ENCODE measurements at places on chromosomes 3 and 15. TPM values are rescaled to one million over a fixed set of nuclear protein-coding genes. Genes with fewer than 3 reads are reported as not detected.

The LRRIQ4 gene
- total RNA-seq, result not detected

The STAC gene
- not detected for total RNA-seq

The GOLGA8T gene
- total RNA-seq, result 0.17 TPM

The TRANK1 gene
- 22.2 TPM for total RNA-seq

The UACA gene
- total RNA-seq, result 157 TPM

The TRH gene
- total RNA-seq, result not detected

The OR5K2 gene
- total RNA-seq, result not detected

The EIF4E3 gene
- 1.1 TPM for total RNA-seq

The EFCC1 gene
- total RNA-seq, result under 0.01 TPM

The SLC12A8 gene
- total RNA-seq, result 2.8 TPM

The LIPH gene
- total RNA-seq, result under 0.01 TPM

The ITIH4 gene
- total RNA-seq, result 1.7 TPM

The ATP13A3 gene
- total RNA-seq, result 242 TPM

The GRM2 gene
- total RNA-seq, result under 0.01 TPM

The APOD gene
- total RNA-seq, result 1.2 TPM

The CEMIP gene
- total RNA-seq, result 27.4 TPM

The ZNF717 gene
- 19.7 TPM for total RNA-seq

The CCR8 gene
- total RNA-seq, result not detected

The CCDC80 gene
- total RNA-seq, result 281 TPM

The GPR62 gene
- total RNA-seq, result not detected

The BMF gene
- 3.8 TPM for total RNA-seq

The ANKUB1 gene
- not detected for total RNA-seq

The RBMS3 gene
- 50.8 TPM for total RNA-seq

The NOX5 gene
- 1.8 TPM for total RNA-seq

The TIGIT gene
- not detected for total RNA-seq

The BSN gene
- under 0.01 TPM for total RNA-seq

The RETNLB gene
- total RNA-seq, result not detected

The CSPG4 gene
- total RNA-seq, result 42.1 TPM

The FYCO1 gene
- 29.7 TPM for total RNA-seq

The CFAP161 gene
- total RNA-seq, result 0.16 TPM

The GOLGA6D gene
- total RNA-seq, result under 0.01 TPM

The GPR171 gene
- not detected for total RNA-seq

The FAM162A gene
- 20.3 TPM for total RNA-seq

The GP9 gene
- total RNA-seq, result not detected

The LRRC31 gene
- not detected for total RNA-seq

All from bronchial smooth muscle cell (primary cell).